ENCODE measurements at places on chromosomes 12 and 14. TPM values are rescaled to one million over a fixed set of nuclear protein-coding genes. Genes with fewer than 3 reads are reported as not detected.

SMOC1 gene
- total RNA-seq = 16.4 TPM

CEP83 gene
- total RNA-seq = 7.6 TPM

SERPINA9 gene
- not detected for total RNA-seq

OAS2 gene
- 0.63 TPM for total RNA-seq

RASSF9 gene
- total RNA-seq = 0.94 TPM

ARHGDIB gene
- 1.3 TPM for total RNA-seq

SYT10 gene
- not detected for total RNA-seq

BRF1 gene
- 22.2 TPM for total RNA-seq

SAMD15 gene
- 2.0 TPM for total RNA-seq

CD163 gene
- 0.15 TPM for total RNA-seq

OTUB2 gene
- 3.7 TPM for total RNA-seq

PTPRQ gene
- total RNA-seq = not detected

PLXNC1 gene
- total RNA-seq = 0.09 TPM

AKAP5 gene
- 0.30 TPM for total RNA-seq

CLEC4C gene
- not detected for total RNA-seq

KRT74 gene
- total RNA-seq = not detected

VRK1 gene
- total RNA-seq = 29.2 TPM

ABCD2 gene
- total RNA-seq = not detected

LIN7A gene
- 0.14 TPM for total RNA-seq

DLGAP5 gene
- total RNA-seq = 31.4 TPM

PPP1CC gene
- total RNA-seq = 175 TPM

BEST3 gene
- 1.5 TPM for total RNA-seq

TAS2R50 gene
- not detected for total RNA-seq

PLEK2 gene
- total RNA-seq = 19.4 TPM

WDR20 gene
- 20.1 TPM for total RNA-seq

RERG gene
- 0.20 TPM for total RNA-seq

PDZRN4 gene
- not detected for total RNA-seq

OLR1 gene
- total RNA-seq = 1.3 TPM

KCNH3 gene
- 1.2 TPM for total RNA-seq

SLC4A8 gene
- total RNA-seq = 0.74 TPM

OTOGL gene
- not detected for total RNA-seq

TOMM20L gene
- total RNA-seq = not detected

LRTM2 gene
- total RNA-seq = 0.05 TPM

TESPA1 gene
- not detected for total RNA-seq

NDUFA9 gene
- 115 TPM for total RNA-seq

JPH4 gene
- 0.07 TPM for total RNA-seq

KERA gene
- total RNA-seq = not detected

LTBR gene
- 229 TPM for total RNA-seq

CATSPERB gene
- total RNA-seq = not detected

ARL1 gene
- total RNA-seq = 64.2 TPM

OR4K17 gene
- not detected for total RNA-seq

PMCH gene
- total RNA-seq = not detected

GUCY2C gene
- not detected for total RNA-seq

ERP27 gene
- total RNA-seq = not detected

ART4 gene
- total RNA-seq = not detected

HCAR2 gene
- total RNA-seq = not detected

AICDA gene
- 0.13 TPM for total RNA-seq

TMCC3 gene
- 1.1 TPM for total RNA-seq

TAS2R7 gene
- not detected for total RNA-seq

C3AR1 gene
- total RNA-seq = not detected

TWF1 gene
- total RNA-seq = 77.1 TPM

ADCY4 gene
- not detected for total RNA-seq

PAPLN gene
- total RNA-seq = 5.7 TPM

TAS2R8 gene
- not detected for total RNA-seq

GLIPR1L1 gene
- not detected for total RNA-seq

RTN1 gene
- not detected for total RNA-seq

All from A549 treated with GW870086 at 1 μM for 4 hours (cell line).